ENCODE measurements at places on chromosomes 13 and 19. TPM values are rescaled to one million over a fixed set of nuclear protein-coding genes. Genes with fewer than 3 reads are reported as not detected.
A peak's percentile ranks its signal among the peaks of the same experiment; 100 is the strongest.

DNA sequence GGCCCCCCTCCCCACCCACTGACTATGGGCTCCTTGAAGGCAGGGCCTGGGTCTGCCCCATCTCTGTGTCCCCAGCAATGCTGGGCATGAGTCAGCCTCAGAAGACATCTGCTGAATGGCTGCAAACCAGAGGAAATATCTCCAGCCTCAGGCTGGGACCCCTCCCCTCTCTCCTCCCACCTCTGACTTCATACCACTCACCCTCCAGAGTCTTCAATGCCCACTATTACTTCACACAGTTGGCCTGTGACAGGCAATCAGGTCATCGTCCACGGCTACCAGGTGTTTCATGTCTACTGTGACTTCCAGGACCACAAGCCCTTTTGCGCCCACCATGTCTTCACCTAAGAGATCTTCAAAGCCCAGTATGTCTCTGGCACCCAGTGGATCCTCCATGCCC, at the start of gene SRRM5:
SRRM5 (plus strand) TSS at position 301 of the 400 bp plus-strand sequence; CDS start at position 335, 34 bp downstream.
- H3K4me1 ChIP-seq, result peaks cover 9% of the 10 kb centered on the region
- H3K27ac ChIP-seq, result no peak within 1 kb of the TSS
- peaks cover 3% of the 10 kb centered on the region for H3K36me3 ChIP-seq
- H3K27me3 ChIP-seq, result no peaks in the 10 kb centered on the region
- DNase-seq, result no peak

- no peak overlapping the region for H3K4me3 ChIP-seq
- no peak overlapping the region for H3K27ac ChIP-seq
- no peak for DNase-seq
- no peaks in the 10 kb centered on the region for H3K27me3 ChIP-seq
- H3K36me3 ChIP-seq, result no peaks in the 10 kb centered on the region
Measured at GRCh38 chr19:7868326-7868670, 5.9 kb downstream of the PRR36 start.

GRCh38 chr19:2260341-2260805, 4.2 kb upstream of the JSRP1 start:
- H3K27ac ChIP-seq, result no peak overlapping the region
- no peaks in the 10 kb centered on the region for H3K27me3 ChIP-seq
- no peak for DNase-seq
- no peak overlapping the region for H3K4me3 ChIP-seq
- H3K36me3 ChIP-seq, result no peaks in the 10 kb centered on the region

DNA sequence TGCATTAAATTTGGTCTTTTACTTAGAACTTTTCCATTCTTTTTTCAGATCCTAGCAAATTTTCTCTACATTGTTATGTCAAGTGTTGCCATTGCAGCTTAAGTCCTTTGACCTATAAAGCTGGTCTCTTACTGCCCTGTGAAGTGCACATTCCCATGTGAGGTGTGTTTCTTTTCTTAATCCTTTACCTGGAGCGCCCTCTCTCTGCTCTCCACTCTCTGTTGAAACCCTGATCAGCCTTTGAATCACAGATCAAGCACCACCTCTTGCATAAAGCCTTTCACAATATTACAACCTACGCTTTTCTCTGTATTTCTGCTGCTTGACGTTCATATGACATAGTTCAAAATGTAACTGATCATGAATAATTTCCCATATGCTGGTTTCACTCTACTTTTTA, 84.8 kb downstream of the PCDH17 start:
- DNase-seq, result no peak
- H3K27me3 ChIP-seq, result no peaks in the 10 kb centered on the region
- H3K4me3 ChIP-seq, result no peak overlapping the region
- no peaks in the 10 kb centered on the region for H3K36me3 ChIP-seq

GRCh38 chr19:6772866-6773322, 386 bp downstream of the VAV1 start:
- H3K36me3 ChIP-seq, result peaks cover 7% of the 10 kb centered on the region
- no peaks in the 10 kb centered on the region for H3K27me3 ChIP-seq
- DNase-seq, result no peak
- peak overlapping the region; percentile 89 for H3K4me3 ChIP-seq

- DNase-seq, result no peak
- H3K4me3 ChIP-seq, result no peak overlapping the region
Measured at GRCh38 chr19:648904-649801, 9.5 kb downstream of the FGF22 start.

DNA sequence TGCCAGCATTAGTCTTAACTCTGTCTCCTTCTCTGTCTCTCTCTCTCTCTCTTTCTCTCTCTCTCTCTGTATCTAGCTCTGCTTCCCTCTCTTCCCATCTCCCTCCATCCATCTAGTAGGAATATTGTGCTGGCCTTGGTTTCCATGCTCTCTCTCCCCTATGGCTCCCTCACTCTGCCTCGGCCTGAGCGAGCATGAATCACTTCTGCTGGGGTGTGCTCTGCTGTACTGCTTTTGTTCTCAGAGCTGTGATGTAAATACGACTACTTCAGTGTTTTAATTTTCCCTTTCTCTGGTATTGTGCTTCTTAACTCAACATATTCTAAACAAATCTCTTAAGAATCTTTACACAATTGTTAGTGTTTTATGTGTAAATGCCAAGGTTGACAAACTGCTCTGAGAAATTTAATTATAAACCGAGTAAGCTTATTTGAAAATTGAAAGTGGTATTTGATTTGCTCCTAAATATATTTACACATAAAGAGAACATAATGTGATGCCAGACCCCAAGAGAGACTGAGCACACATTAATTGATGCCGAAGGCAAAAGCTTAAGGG, 211.5 kb upstream of the KL start:
- no peak overlapping the region for H3K4me3 ChIP-seq
- no peaks in the 10 kb centered on the region for H3K36me3 ChIP-seq
- no peaks in the 10 kb centered on the region for H3K27me3 ChIP-seq
- DNase-seq, result no peak
- H3K4me1 ChIP-seq, result no peaks in the 10 kb centered on the region

DNA sequence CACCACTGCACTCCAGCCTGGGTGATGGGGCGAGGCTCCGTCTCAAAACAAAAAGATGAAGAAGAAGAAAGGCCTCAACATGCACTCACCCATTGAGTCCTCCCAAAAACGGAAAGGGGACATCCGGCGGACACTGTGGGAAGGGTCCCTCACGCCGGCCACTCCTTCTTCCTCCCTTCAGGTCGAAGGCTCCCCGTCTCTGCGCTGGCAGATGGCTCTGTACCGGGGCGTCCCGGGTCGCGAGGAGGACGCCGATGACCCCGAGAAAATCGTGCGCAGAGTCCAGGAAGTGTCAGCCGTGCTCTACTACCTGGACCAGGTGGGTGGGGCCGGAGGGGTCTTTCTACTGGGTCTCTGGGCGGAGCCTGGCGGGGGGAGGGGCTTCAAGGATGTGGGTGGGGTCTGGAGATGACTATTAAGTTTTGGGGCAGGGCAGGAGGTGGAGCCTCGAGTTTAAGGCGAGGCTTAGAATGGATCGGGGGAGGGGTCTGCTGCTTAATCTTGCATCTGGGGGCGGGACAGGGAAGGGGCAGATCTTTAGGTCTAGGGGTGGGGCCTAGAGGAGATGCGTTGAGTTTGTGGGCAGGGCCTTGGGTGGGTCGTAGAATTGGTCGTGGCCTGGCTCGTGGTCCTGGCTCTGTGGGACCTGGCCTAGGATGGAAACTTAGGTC, 90.2 kb downstream of the MAP4K1 start:
- H3K36me3 ChIP-seq, result no peaks in the 10 kb centered on the region
- no peaks in the 10 kb centered on the region for H3K4me1 ChIP-seq
- no peak overlapping the region for H3K4me3 ChIP-seq
- no peak overlapping the region for H3K27ac ChIP-seq
- H3K27me3 ChIP-seq, result no peaks in the 10 kb centered on the region

DNA sequence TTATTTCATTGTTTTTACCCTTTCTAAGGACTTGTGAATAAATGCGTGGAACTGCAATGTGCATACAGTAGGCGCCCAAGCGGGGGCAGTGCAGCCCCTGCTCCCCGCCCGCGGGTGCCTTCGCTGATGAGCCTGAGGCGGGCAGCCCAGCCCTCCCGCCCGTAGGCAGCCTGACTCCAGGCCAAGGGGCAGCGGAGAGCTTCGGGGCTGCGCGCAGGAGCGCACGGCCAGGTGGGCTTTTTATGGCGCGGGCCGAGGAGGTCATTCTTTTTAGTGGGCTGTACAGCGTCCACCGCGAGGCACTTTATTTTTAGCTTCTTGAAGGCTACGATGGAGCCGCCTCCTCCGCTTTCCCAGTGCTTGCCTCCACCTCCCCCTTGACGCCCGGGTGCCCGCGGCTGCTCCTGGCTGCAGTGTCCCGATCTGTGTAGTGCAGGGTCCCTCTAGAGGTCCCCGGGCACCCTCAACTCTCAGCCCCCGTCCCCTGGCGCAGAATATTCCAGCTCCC, 60.5 kb downstream of the CCNE1 start:
- H3K27ac ChIP-seq, result no peak overlapping the region
- no peak overlapping the region for H3K4me3 ChIP-seq
- no peaks in the 10 kb centered on the region for H3K36me3 ChIP-seq
- H3K4me1 ChIP-seq, result peaks cover 17% of the 10 kb centered on the region
- H3K27me3 ChIP-seq, result no peaks in the 10 kb centered on the region

GRCh38 chr13:94120878-94121277, 358.6 kb downstream of the DCT start:
- no peak overlapping the region for H3K4me3 ChIP-seq
- no peaks in the 10 kb centered on the region for H3K36me3 ChIP-seq
- no peaks in the 10 kb centered on the region for H3K27me3 ChIP-seq

DNA sequence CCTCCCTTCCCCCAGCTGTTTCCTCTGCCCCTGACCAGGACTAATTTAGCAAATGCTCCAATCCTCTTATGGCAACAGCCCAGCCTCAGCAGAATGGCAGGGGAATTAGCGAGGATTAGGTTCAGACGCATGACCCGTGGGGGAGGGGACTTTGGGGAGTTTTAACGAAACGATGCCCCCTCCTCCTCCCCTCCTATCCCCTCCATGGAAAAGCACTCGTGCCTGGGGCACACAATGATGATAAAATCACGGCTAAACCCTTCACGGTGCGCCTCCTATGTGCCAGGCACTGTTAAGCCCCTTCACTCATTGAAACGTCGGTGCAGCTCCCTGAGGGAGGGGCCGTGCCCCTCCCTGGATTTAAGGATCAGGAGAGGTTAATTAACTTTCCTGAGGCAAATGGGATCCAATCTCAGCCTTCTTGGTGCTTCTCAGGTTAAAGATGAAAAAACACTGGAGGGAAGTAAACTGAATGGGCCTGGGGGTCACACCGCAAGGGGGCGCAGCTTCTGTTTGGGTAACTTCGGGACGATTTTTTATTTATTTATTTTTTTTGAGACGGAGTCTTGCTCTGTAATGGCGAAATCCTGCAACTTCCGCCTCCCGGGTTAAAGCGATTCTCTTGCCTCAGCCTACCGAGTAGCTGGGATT, 10.1 kb upstream of the TPRX2 start:
- no peaks in the 10 kb centered on the region for H3K36me3 ChIP-seq
- no peak overlapping the region for H3K27ac ChIP-seq
- no peaks in the 10 kb centered on the region for H3K27me3 ChIP-seq

DNA sequence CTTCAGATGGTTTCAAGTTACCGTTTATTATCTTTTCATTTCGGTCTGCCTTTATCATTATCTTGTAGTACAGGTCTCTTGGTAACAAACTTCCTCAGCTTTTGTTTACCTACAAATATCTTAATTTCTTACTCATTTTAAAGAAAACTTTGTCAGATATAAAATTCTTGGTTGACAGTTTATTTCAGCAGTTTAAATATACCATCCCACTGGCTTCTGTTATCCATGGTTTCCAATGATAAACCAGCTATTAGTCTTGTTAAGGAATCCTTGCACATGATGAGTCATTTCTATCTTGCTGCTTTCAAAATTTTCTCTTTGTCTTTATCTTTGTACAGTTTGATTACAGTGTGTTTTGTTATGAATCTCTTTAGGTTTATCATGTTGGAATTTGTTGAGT, 308.3 kb upstream of the SPRY2 start:
- H3K27me3 ChIP-seq, result no peaks in the 10 kb centered on the region
- no peak overlapping the region for H3K4me3 ChIP-seq
- H3K36me3 ChIP-seq, result no peaks in the 10 kb centered on the region
- no peak overlapping the region for H3K27ac ChIP-seq

GRCh38 chr13:103965506-103966243, 899.5 kb upstream of the SLC10A2 start:
- H3K4me3 ChIP-seq, result no peak overlapping the region
- no peak overlapping the region for H3K27ac ChIP-seq
- no peak for DNase-seq
- H3K4me1 ChIP-seq, result no peaks in the 10 kb centered on the region
- H3K27me3 ChIP-seq, result no peaks in the 10 kb centered on the region
- no peaks in the 10 kb centered on the region for H3K36me3 ChIP-seq

DNA sequence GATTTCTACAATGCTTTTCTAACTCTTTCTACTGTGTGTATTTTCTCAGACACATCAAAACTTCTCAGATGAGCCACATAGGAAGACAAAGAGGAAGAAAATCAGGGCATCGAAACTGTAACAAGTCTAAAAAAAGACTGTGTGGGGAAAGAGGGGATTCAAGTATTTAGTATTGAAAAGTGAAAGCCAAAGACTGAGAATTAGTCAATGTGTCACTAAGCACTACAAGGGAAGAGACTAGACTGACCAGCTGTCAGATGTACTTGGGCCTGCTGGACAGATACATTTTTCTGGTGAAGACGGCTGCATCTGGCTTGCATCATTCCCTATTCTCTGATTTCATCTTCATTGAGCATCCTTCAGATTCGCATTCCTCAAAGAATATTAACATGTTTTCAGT, 25.4 kb downstream of the COMMD6 start:
- no peak overlapping the region for H3K4me3 ChIP-seq
- H3K4me1 ChIP-seq, result peaks cover 15% of the 10 kb centered on the region
- no peak for DNase-seq
- H3K27me3 ChIP-seq, result no peaks in the 10 kb centered on the region
- H3K27ac ChIP-seq, result no peak overlapping the region

DNA sequence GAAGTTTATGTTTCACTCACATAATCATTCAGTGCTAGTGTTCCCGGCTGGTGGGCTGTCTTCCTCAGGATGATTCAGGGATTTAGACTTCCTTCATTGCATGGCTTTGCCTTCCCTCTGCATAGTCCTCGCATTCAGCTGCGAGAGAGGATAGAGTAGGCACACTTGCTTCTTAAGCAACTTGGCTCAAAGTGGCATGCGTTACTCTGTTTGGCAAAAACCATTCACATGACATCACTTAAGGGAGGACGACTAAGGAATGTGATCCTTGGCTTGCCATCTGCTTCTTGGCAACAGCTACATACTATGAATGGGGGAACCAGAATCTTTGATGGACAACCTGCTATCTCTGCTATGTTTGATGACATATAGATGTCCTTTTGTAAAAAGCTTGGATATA, 359.3 kb downstream of the TDRD3 start:
- no peaks in the 10 kb centered on the region for H3K27me3 ChIP-seq
- DNase-seq, result no peak
- H3K36me3 ChIP-seq, result no peaks in the 10 kb centered on the region
- H3K4me1 ChIP-seq, result no peaks in the 10 kb centered on the region
- no peak overlapping the region for H3K27ac ChIP-seq

The SLC6A16 gene
- total RNA-seq, result 16.9 TPM

The KLHL1 gene
- total RNA-seq, result not detected

The ZNF541 gene
- not detected for total RNA-seq

The ZNF225 gene
- 5.1 TPM for total RNA-seq

The TRPM4 gene
- total RNA-seq, result not detected

The NTN5 gene
- not detected for total RNA-seq

The ZNF563 gene
- total RNA-seq, result 6.2 TPM

The AXL gene
- total RNA-seq, result not detected

The GPR12 gene
- not detected for total RNA-seq

The ZNF442 gene
- 6.3 TPM for total RNA-seq

The LHFPL6 gene
- not detected for total RNA-seq

The CDX2 gene
- total RNA-seq, result not detected

The MISP3 gene
- total RNA-seq, result 4.2 TPM
